ENCODE measurements at places on chromosomes 12 and 14.

- DNase-seq: no peak
These were observed 15.5 kb upstream of the PHLDA1 start for GRCh38 chr12:76047060-76047459.

DNA sequence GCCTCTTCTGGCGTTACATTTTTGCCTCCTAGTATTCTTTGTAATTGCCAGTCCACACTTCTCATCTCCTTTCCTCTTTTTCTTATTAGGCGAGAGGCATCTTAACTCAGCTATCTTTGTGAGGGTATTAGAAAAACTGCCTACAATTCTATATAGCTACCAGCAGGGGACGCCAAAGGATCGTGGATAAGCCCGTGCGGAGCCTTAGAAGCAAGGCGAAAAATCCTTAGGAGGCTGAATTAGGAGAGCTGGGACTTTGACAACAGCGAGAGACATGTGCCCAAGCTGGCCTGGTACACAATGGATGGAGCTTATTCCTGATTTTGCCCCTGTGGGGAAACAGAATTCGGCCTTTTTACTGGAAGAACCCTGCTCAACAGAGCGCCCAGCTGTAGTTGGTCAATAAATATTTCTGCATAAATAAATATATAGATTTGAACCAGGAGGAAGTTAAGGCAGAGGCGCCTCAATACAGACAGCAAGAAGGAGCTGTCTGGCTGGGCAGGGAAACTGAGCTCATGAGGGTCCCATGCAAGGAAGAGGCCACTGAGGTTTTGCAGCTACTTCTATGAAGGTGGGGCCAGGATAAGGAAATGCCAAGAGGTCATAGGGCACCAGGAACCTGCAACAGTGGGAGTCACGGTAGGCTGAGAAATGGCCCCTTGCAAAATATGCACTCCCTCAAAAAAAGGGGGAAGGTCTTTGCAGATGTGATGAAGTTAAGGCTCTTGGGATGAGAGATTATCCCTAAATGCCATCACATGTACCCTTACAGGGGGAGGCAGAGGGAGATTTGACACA is 14.6 kb upstream of the RBM19 start:
- DNase-seq: no peak

DNA sequence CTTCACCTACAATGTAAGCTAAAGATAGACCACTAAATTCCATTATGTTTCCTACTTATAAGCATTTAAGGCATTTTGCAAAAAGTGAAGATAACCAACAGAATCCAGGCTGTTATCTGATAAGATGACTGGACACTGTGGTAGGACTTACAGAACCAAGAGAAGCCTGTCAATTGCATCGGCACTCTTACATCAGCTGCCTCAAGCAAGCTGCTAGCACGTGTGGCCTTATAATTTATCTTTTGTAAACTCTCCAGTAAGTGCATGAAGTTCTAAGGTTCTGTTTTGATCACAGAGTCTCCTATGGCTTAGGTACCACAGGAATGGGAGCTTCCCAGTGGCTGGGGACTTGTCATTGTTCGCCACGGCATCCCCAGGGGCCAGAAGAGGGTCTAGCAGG is 88.7 kb downstream of the TRAFD1 start:
- DNase-seq: no peak

GRCh38 chr14:51395361-51395849 is 155.4 kb downstream of the TMX1 start:
- DNase-seq: no peak

DNA sequence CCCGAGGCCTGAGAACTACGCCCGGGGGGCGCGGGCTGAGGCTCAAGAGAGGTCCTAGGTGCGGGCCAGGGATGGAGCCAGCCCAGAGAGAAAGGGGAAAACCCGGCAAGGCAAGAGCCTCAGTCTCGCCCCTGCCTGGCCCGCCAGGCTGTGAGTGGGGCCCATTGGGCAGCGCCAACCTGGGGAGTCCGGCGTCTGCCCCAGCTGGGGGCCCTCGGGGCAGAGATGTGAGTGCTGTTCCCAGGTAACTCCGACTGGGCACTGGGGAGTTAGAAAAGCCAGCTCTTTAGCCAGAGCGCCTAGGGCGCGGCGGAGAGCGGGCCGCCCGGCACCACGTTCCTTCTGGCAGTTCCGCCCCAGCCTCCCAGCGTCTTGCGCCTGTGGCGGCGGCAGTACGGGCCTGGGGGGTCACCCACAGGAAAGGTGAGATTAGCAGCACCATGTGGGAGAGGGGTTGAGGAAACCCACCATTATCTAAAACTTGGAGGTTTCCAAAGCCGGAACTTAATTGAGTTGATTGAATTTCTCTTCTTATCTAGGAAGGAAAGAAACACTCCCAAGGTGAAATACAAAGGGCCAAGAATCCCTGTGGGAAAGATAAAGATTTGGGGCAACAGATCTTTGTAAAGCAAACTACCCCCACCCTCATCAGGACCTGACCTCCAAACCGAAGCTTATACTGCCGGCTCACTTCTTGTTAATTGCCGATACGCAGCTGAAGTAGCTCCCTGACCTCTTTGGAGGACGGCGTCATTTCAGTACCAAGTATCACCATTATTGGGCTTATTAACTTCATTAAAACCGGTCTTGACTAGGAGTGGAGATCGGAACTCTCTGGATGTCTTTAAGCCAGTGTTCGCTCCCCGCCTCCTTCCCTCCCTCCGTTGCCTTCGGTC is 11.6 kb downstream of the OTX2 start:
- DNase-seq: no peak

- DNase-seq: no peak
These were observed 77.7 kb downstream of the ETV6 start for GRCh38 chr12:11727133-11727664.

DNA sequence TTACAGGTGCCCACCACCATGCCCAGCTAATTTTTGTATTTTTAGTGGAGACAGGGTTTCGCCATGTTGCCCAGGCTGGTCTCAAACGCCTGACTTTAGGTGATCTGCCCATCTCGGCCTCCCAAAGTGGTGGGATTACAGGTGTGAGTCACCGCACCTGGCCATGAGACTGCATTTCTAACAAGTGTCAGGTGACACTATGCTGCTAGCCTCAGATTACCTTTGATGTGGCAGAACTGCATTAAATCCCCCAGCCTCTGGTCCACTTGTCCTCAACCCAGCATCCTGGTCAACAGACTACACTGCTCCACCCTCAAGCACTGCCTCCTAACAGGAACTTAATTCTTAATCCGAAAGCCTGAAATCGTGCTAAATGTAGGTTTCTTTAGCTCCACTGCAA is 13.1 kb downstream of the LGMN start:
- no peak for DNase-seq

GRCh38 chr12:44143175-44143574 is 307.3 kb downstream of the TMEM117 start:
- DNase-seq: no peak

- no peak for DNase-seq
These were observed 113.3 kb upstream of the CAND1 start for GRCh38 chr12:67155863-67156262.

DNA sequence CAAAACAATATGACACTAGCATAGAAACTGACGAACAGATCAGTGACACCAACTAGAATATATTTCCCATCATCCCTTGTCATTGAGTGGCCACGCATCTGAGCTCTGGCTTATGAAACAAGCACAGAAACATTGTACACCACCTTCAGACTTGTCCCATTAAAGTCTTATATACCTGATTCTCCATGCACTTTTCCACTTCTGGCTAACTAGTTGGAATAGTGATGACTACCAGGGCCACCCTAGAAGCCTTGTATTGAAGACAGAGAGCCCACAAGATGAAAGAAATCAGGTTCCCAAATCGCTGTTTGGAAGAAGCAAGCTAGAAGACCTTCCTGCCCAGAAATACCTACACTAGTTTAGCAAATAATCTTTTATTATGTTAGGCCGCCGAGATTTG is 99.7 kb upstream of the PPM1H start:
- DNase-seq: no peak

DNA sequence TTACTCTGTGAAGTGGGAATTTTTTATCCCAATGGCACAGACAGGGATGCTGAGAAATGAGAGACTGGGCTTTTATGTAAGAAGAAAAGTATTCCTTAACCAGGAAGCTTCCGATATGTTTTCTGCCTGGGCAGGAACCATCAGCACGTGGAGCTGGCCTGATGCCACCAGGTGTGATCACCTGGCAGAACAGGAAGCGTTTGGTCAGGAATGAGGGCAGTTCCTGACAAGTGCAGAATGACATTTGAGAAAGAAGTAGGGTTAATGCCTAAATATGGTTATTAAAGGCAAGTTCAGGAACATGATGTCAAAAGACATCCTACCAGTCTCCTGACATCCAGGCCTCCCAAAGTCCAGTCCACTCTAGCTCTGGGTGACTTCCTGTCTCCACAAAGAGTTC is 210.3 kb downstream of the NUAK1 start:
- DNase-seq: no peak

DNA sequence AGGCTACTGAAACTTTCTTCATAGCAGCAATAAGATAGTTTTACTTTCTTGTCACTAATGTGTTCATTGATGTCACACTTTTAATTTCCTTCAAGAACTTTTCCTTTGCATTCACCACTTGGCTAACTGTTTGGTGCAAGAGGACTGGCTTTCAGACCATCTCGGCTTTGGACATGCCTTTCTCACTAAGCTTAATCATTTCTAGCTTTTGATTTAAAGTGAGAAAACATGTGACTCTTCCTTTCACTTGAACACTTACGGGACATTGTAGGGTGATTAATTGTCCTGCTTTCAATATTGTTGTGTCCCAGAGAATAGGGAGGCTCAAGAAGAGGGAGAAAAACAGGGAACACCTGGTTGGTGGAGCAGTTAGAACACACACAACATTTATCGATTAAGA is 41.9 kb downstream of the IFNG start:
- DNase-seq: no peak

DNA sequence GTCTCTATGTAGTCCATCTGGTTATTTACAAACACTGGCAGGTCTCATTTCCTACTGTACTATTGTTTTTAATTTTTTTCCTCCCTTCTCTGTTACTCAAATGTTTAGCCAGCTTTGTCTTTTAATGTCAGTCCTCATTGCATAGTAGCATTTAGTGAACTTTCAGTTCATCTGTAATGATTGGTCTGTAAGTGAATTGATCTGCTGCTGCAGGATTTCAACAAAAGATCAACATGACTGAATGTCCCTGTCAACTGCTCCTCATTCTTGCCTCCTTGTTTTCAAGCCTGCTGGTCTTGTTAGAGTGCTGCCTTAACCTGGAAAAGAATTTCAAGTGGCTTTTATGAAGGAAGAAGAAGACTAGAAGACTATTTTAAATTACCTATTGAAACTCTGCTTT is 19.3 kb upstream of the AVPR1A start:
- no peak for DNase-seq

DNA sequence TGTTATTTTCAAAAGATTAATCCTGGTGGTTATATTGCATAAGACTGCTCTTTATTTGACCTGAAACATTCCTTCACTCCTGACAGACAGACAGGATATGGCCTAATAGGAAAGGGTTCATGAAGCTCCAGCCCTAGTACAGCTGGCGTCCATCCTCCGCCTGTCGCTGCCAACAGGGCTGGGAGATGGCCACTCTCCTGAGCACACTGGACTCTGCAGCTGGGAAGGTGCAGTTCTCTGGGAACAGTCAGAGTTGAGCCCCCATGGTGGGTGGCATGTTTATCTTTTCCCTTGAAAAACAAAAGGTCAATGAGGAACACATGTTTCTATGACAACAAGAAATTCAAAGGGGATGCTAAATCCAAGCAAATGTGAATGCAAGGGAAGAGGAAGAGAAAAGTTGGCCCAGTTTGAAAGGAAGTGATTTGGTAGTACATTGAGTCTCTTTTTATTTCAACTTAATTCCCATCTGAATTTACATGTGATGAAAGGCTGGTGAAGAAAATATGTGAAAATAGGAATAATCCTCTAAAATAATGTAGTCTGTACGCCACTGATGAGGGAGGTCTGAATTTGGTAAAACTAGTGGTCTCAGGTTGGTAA is 89.9 kb upstream of the DCN start:
- no peak for DNase-seq

DNA sequence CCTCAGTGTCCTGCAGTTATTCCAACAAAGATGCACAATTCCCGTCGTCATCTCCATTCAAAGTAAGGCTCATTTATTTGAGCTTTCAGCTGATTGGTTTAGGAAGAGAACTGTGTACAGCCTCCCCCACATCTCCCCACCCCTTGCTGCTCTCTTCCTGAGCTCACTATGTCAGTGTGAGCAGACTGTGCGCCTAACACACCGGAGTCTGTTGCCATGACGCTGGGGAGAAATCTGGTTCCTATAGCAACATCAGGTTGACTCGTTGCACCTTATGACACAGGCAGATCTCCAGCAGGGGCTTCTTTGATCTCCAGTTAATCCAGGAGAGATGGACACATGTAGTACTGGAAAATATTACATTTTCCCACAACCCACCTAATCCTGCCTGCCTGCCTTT is 319.4 kb downstream of the CACNA1C start:
- no peak for DNase-seq

- peak; percentile 66 for DNase-seq
These were observed 602 bp downstream of the APEX1 start for GRCh38 chr14:20455355-20456300.

- DNase-seq: no peak
These were observed 64.7 kb downstream of the TMCC3 start for GRCh38 chr12:94585626-94586025.

DNA sequence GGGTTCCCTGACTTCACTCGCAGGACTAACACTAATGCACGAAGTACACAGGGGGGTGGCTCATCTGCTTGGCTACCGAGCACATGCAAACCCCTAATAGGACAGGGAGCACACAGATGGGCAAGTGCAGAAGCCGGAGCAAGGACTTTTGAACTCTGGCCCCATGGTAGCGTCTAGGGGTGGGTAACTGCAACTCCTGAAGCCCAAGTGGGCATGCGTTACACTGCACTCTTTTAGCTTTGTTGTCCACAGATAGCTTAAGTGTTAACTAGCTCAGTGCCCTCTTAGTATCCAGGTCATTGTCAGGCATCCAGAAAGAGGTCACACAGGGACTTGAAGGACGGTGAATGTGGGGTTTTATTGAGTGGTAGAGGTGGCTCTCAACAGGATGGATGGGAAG is 3.0 kb upstream of the BLTP3B start:
- no peak for DNase-seq

DNA sequence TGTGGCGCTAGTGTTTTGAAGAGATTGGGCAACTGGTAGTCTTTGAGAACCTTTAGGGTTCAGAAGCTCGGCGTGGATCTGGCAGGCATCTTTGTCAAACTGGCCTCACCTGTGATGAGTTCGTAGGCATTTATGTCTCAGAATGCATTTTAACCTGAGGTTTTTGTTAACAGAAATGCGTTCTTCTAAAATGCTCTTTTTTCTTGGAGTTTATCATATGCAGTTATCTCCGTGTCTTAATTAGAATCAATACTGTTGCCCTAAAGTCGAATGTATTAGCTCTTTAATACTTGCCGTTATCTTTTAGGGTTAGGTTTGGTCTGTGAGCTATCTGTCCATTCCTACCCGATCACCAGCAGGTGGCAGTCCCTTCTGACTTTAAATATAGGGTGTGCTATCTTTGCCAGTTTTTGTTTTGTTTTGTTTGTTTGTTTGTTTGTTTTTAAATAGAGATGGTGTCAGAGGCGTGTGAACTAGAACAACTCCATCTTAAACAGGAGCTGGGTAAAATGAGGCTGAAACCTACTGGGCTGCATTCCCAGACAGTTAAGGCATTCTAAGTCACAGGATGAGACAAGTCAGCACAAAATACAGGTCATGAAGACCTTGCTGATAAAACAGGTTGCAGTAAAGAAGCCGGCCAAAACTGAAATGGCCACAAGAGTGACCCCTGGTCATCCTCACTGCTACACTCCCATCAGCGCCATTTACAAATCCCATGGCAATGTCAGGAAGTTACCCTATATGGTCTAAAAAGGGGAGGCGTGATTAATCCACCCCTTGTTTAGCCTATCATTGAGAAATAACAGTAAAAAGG is 1.4 kb downstream of the ATF1 start:
- DNase-seq: peak; percentile 19

- DNase-seq: no peak
These were observed 55.8 kb upstream of the LRIG3 start for GRCh38 chr12:58976146-58976545.
